ENCODE measurements at places on chromosomes 5 and 9. TPM values are rescaled to one million over a fixed set of nuclear protein-coding genes. Genes with fewer than 3 reads are reported as not detected.

Gene FAM78A
- polyA plus RNA-seq, result 0.33 TPM

Gene CTNND2
- not detected for polyA plus RNA-seq

Gene CEP120
- 8.4 TPM for polyA plus RNA-seq

Gene MED22
- polyA plus RNA-seq, result 15.3 TPM

Gene ELOVL7
- 12.0 TPM for polyA plus RNA-seq

Gene IL9
- polyA plus RNA-seq, result not detected

DNA sequence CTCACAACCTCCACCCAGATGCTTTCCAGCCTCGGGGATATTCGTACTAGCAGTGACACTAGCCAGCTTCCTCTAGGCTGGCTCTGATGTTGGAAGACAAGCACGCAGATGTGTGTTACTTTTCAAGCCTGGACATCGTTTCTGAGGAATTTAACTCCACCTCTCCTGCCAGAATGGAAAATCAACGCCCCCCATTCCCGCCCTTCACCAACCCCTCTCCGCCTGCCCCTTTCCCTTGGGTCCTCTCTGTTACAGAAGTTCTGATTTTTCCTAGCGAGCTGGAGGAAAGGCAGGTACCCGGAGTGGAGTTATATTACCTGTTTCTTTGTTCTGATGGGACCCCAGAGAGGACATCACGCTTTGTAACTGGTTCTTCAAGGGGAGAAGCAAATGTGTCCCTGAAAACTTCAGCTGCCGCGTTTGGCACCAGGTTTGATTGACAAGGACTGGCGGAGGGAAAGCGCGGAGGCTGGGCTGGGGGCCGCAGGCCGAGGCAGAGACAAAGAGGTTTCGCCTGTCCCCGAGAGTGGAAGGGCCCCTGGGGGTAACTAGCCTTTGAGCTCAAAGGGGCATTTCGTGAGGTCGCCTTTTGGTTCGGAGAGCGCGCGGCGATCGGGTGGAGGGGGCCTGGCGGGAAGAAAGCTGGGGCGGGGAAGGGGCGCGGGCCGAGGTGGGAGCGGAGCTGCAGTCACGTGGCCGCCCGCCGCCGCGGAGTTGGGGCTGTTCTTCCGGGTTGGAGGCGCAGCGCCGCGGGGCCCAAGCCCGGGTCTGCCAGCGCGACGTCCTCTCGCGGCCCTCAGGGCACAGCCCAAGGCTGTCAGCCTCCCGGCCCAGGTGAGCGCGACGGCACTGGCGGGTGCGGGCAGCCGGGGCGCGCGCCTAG, at the start of gene NNT:
NNT (plus strand) TSS at position 720 of the 883 bp plus-strand sequence. CDS start 6,016 bp downstream, outside the sequence.
- H3K27me3 ChIP-seq, result no peaks in the 10 kb centered on the region
- peak within 1 kb of the TSS; percentile 96 for H3K4me3 ChIP-seq
- no peaks in the 10 kb centered on the region for H3K36me3 ChIP-seq
- H3K27ac ChIP-seq, result peak within 1 kb of the TSS; percentile 65
- H3K4me1 ChIP-seq, result peaks cover 30% of the 10 kb centered on the region

GRCh38 chr5:114316167-114316566, 45.7 kb upstream of the KCNN2 start:
- H3K27ac ChIP-seq, result no peak overlapping the region
- no peaks in the 10 kb centered on the region for H3K36me3 ChIP-seq
- no peak for DNase-seq
- no peak overlapping the region for H3K4me3 ChIP-seq

DNA sequence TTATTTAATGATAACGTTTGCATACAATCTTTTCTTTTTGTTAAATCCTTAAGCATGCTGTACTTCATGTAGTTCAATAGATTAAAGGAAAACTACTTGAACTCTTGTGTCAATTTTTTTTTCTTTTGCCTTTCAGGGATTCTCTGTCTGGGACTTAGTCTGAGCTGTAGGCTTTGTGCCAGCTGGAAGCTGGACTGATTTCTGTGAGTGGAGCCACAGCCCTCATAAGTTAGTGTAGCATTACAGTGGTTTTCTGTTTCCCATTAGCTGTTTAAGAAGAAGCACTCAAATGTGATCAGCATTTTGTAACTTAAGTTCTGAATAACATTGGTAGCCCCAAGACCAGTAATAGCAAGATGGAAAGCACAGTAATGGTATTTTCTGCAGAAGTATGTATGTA, 330.6 kb upstream of the MEF2C start:
- H3K27ac ChIP-seq, result no peak overlapping the region
- no peak for DNase-seq
- no peaks in the 10 kb centered on the region for H3K27me3 ChIP-seq
- H3K4me1 ChIP-seq, result no peaks in the 10 kb centered on the region
- H3K36me3 ChIP-seq, result no peaks in the 10 kb centered on the region

- H3K27ac ChIP-seq, result no peak overlapping the region
- no peaks in the 10 kb centered on the region for H3K36me3 ChIP-seq
- no peak for DNase-seq
- H3K4me1 ChIP-seq, result no peaks in the 10 kb centered on the region
- H3K4me3 ChIP-seq, result no peak overlapping the region
Measured at GRCh38 chr5:81105261-81105877, 127.8 kb upstream of the CKMT2 start.

GRCh38 chr9:76529653-76530052, 70.7 kb downstream of the GCNT1 start:
- H3K4me1 ChIP-seq, result no peaks in the 10 kb centered on the region
- no peak overlapping the region for H3K27ac ChIP-seq
- no peaks in the 10 kb centered on the region for H3K27me3 ChIP-seq
- H3K36me3 ChIP-seq, result no peaks in the 10 kb centered on the region
- H3K4me3 ChIP-seq, result no peak overlapping the region

- H3K4me3 ChIP-seq, result no peak overlapping the region
- H3K4me1 ChIP-seq, result peaks cover 67% of the 10 kb centered on the region
- H3K36me3 ChIP-seq, result no peaks in the 10 kb centered on the region
Measured at GRCh38 chr9:71761938-71762353, 6.4 kb downstream of the CEMIP2 start.

Data from keratinocyte (primary cell).